ENCODE measurements at places on chromosomes 3 and 15.

DNA sequence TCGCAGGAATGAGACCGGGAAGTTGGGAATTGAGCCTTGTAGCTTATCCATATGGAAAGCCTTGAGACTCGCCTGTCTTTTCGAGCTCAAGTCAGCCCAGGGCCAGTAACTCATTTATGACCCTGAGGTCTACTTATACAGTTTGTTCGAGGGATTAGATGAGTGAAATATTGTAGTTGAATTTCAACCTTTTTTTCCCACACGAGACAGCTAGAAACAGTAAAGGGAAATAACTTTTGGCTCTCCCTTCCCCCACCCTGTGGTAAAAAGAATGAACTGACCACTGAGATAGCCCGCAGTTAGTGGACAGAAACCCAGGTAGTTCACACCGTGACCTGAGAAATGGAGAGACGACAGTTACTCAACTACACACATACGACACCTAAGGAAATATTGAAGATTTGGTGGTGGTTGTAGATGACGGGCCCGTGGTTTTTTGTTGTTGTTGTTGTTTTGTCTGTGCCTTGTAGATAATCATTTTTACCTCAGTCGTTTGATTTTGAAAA lies 841 bp downstream of the EIF3J start:
- H3K27ac ChIP-seq: peak overlapping the region; percentile 90
- H3K4me3 ChIP-seq: peak overlapping the region; percentile 96
- H3K27me3 ChIP-seq: no peaks in the 10 kb centered on the region
- peaks cover 54% of the 10 kb centered on the region for H3K4me1 ChIP-seq
- H3K36me3 ChIP-seq: no peaks in the 10 kb centered on the region

DNA sequence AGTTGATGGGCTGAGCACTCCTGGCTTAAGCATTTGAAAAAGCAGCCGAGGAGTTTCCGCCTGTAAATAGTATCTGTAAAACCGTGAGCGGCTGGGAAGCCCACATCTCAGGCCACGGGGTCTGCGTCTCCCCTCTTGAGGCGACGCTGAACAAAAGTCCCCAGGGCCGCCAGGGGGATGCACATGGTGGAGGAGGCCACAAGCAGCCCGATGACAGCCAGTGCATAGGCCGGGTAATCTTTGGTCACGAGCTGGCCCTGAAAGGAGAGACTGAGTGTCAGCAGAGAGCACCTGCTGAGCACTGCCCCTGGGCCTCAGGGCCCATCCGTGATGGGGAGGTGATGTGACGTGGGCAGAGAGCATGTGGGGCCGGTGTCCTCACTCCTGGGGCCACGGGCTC lies 37.5 kb downstream of the SLC6A20 start:
- no peak overlapping the region for H3K27ac ChIP-seq
- no peak overlapping the region for H3K4me3 ChIP-seq
- H3K4me1 ChIP-seq: no peaks in the 10 kb centered on the region
- no peaks in the 10 kb centered on the region for H3K27me3 ChIP-seq

DNA sequence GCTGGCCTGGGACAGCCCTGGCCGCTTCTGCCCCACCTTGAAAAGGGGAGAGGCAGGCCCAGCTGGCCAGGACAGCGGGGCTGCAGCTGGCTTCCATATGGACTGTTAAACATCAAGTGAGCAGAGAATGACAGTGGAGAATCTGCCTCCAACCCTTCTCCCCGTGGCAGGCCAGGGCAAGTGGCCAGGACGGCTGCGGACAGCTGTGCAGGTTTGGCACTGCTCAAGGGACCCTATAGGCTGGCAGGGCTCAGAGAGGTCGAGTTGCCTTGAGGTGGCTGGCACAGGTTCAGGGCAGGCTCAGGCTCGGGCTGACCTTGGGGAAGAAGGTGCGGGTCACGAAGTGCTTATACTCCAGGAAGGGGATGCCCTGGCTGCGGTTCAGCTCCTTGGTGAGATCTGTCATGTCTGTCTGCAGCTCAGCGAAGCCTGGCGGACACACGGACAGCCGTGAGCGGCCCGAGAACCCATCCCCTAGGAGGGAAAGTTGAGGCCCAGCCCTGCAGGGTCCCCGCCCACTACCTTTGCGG lies 24.3 kb downstream of the H1-8 start:
- no peak for DNase-seq
- peaks cover 9% of the 10 kb centered on the region for H3K4me1 ChIP-seq
- no peak overlapping the region for H3K4me3 ChIP-seq
- no peaks in the 10 kb centered on the region for H3K36me3 ChIP-seq

DNA sequence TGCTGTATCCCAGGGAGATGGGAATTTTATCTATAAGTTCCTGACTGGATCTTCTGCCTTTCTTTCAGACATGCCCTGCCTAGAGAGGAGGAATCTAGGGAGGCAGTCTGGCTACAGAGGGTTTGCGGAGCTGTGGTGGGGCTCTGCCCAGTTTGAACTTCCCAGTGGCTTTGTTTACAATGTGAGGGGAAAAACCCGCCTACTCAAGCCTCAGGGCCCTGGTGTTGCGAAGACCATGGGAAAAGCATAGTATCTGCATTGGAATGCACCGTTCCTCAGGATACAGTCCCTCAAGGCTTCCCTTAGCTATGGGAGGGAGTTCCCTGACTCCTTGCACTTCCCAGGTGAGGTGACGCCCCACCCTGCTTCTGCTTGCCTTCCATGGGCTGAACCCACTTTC lies 168.7 kb downstream of the TMEM108 start:
- no peaks in the 10 kb centered on the region for H3K36me3 ChIP-seq
- no peak for DNase-seq
- no peak overlapping the region for H3K4me3 ChIP-seq
- no peaks in the 10 kb centered on the region for H3K4me1 ChIP-seq
- no peak overlapping the region for H3K27ac ChIP-seq
- no peaks in the 10 kb centered on the region for H3K27me3 ChIP-seq

- no peak for DNase-seq
- no peaks in the 10 kb centered on the region for H3K27me3 ChIP-seq
- no peaks in the 10 kb centered on the region for H3K4me1 ChIP-seq
- H3K27ac ChIP-seq: no peak overlapping the region
These were observed 425.8 kb downstream of the ROBO1 start for GRCh38 chr3:79341961-79342360.
